ENCODE measurements at places on chromosomes 5 and 9.

DNA sequence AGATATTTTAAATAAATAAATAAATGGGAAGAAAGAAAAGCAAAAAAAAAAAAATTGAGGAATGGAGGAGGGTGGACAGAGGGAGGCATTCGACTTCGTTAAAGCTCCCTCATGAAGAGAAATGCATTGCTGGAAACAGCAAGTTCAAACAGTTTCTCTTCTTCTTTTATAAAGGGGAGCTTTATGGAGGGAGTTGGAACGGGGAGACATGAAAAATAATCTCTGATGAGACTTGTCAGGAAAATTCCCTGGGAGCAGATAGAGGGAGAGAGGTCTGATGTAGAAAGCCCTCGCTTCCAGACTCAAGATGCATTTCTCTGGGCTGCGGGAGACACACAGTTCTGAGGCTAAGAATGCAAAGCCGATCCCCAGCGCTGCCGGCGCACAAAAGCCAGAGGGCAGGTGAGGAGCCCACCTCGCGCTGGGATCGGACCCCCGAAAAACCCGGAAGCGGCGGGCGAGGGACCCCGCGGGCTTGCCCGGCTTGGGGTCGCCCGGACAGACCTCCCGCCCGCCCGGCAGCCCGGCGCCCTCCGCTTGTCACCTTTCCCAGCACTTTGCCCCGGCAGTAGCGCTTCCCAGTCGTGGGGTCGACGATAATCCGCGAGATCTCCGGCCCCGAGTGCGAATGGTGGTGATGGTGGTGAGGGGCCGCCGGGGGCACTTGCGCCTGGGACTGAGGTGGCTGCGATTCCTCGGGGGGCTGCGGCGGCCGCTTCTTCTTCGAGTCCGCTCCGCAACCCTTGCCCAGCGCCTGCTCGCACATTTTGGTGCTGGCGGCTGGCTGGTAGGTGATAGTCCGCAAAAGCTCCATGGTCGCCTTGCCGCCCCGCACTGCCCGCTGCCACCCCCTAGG, 512 bp downstream of the PLK2 start:
- DNase-seq = no peak

GRCh38 chr9:70519912-70520724, 105.7 kb upstream of the KLF9 start:
- DNase-seq = no peak

GRCh38 chr9:134420974-134421432, 94.7 kb downstream of the RXRA start:
- no peak for DNase-seq

DNA sequence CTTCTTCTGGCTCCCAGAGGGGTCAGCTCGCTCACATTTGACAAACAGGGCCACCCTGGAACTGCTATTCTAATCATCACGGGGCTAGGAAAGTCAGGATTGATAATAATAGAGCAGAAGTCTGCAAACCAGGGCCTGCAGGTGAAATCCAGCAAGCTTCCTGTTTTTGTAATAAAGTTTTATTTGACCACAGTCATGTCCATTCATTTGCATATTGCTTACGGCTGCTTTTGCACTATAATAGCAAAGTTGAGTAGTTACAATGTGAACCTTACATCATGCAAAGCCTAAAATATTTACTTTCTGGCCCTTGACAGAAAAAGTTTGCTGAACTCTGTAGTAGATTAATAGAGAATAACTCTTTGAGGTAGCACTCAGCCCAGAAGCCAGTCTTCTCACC, 63.2 kb upstream of the CTXN3 start:
- DNase-seq = no peak

- DNase-seq = no peak
Measured at GRCh38 chr9:34802916-34803315, 93.0 kb upstream of the CCL21 start.

DNA sequence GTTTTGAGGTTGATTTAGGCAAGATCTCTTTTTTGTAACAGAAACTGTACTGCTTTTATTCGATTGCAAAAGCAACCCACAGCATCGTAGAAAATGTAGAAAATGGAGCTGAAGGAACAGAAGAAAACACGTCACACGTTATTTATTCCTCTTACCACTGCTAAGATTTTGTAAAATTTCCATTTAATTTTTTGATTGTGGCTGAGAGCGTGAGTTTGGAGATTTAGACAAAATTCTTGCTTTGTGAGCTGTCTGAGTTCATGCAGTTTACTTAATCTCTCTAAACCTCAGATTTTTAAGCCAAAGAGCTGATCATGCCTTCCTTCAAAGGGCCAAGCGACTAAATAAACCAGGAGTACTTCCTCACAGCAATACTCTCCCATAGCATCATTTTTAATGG, 24.8 kb downstream of the DPYSL3 start:
- no peak for DNase-seq

DNA sequence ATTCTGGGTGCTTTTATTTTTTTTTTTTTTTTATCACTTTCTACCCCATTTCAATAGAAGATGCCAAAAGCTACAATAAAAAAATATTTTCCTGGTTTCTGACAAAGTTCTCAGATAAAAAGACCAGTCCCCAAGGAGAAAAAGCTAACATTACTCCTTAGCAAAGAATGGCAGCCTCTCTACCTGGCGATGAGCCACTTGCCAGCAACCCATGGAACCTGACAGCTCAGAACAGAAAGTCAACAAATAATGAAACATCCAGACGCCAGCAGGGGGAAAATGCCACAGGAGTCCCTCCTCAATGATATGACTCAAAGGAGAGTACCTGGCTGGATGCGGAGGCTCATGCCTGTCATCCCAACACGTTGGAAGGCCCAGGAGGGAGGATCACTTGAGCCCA, 123.2 kb downstream of the MYO10 start:
- DNase-seq = no peak

DNA sequence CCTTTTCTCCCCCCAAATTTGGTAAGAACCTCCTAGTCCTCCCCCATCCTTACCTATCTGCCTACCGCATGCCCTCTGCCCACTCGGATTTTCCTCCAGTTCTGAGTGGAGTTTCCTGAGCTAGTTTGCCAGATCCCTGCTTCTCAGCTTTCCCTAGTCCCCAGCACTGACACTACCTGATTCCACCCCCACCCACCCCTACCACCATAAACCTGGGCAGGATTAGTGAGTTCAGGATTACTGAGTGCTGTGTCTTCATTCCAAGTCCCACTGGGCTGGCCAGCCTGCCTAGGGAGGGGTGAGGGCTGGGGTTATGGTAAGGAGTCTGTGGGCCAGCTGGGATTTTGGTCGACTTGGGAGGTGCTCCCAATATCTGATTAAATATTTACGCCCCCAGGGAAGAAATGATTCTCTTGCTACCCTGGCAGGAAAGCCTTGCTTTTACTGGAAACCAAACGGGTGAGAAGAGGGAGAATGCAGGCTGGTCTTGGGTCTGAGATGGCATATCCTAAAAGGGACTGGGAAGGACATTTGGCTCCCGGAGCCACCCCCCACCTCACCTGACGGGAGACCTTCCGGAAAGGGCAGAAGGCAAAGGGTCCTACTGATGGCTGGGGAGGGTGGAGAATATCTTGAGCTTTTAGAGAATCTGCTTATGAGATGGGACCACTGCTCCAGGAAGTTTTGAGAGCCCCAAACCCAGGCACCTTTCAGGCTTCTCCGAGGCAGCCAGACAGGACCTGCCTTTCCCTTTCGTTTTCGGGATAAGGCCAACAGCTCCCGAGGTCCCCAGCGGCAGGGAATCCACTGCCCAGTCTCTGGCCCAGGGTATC, 3.7 kb downstream of the PITX1 start:
- no peak for DNase-seq

- DNase-seq = no peak
Measured at GRCh38 chr9:120545701-120546550, 34.0 kb downstream of the CDK5RAP2 start.

- DNase-seq = no peak
Measured at GRCh38 chr9:438066-438465, 223.4 kb downstream of the DOCK8 start.

Measured in stimulated activated CD4-positive, alpha-beta T cell treated with anti-CD3 and anti-CD28 coated beads, Interleukin-15, amount 100 ng/mL, for 48 hours (primary cell).